ENCODE measurements at places on chromosomes 11 and 22. TPM values are rescaled to one million over a fixed set of nuclear protein-coding genes. Genes with fewer than 3 reads are reported as not detected.

LMNTD2 gene
- 0.64 TPM for total RNA-seq

TMPRSS6 gene
- 2.3 TPM for total RNA-seq

TMA7B gene
- 1.3 TPM for total RNA-seq

GRCh38 chr11:35141571-35141971 is 2.6 kb downstream of the CD44 start:
- no peak for DNase-seq

DNA sequence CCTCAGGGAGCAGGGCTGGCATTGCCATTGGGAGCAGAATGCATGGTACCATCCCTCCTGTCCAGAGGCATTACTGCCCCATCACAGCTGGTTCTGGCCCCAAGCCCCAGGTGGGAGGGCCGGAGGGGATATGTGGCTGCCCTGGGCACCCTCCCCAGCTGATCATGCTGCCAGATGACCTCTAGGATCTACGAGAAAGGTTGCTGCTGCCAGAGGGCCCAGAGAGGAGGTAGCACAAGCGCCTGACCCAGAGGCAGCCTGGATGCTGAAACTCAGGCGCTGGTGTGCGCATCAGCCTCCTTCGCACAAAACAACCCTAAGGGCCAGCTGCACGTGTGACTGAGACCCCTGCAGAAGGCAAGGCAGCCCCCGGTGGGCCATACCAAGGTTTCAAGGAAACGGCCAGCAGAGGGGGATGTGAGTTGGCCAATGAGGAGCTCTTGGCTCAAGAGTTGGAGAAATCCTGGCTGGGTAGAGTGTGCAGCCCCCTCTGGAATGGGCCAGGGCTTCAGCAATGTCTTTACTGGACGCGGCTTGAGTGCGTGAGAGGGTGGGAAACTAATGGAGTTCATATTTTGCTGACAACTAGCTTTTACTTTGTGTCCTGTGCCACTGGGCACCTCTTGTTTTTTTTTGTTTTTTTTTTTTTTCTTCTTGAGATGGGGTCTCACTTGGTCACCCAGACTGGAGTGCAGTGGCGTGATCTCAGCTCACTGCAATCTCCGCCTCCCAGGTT is 88.3 kb upstream of the PARVA start:
- DNase-seq: no peak
